ENCODE measurements at places on chromosomes 16 and 17. TPM values are rescaled to one million over a fixed set of nuclear protein-coding genes. Genes with fewer than 3 reads are reported as not detected.

HS3ST6 gene
- not detected for total RNA-seq

KRT24 gene
- not detected for total RNA-seq

SLC6A2 gene
- total RNA-seq = not detected

USP43 gene
- not detected for total RNA-seq

DNA sequence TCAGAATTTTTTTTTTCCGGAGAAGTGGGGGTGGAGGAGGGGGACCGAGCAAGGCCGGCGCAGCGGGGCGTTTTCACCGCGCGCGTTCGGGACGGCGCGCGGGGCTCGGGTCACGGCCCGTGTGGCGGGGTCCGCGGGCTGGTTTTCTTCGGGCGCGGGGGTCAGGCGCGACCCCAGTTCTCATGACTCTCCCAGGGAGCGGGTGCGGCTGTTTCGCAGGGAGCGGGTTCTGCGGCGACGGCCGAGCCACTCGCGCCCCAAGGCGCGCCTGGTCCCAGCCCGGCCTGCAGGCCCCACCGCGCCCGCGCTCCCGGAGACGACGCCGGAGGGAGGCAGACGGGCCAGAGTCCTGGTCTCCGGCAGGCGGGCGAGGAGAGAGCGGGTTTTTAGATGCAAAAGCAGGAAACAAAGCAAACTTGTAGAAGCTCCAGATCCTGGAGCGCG lies 1.0 kb downstream of the BAHCC1 start:
- DNase-seq = no peak

DNA sequence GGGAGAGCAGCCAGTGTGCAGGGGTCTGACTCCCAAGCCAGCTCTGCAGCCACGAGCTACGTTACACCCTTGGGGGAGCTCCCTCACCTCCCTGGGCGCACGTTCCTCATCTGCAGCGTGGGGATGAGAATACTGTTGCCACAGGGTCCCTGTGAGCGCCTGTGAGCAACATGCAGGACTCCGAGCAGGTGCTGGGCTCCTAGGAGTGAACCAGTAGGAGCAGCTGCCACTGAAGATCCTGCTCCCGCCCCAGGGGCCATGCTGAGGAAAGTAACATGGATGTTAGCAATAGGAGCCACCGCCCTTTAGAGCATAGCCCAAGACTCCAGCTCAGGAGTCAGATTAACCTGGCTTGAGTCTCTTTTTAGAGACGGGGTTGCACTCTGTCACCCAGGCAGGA lies 15.9 kb downstream of the DNAAF1 start:
- no peak for DNase-seq

GRCh38 chr16:3431779-3432219 lies 11.5 kb downstream of the ZNF597 start:
- DNase-seq = no peak

Data from myocyte (in vitro differentiated cells).